ENCODE measurements at places on chromosomes 7 and 10.

- no peak for DNase-seq
These were observed 31.5 kb upstream of the OR9A4 start for GRCh38 chr7:141884539-141885225.

DNA sequence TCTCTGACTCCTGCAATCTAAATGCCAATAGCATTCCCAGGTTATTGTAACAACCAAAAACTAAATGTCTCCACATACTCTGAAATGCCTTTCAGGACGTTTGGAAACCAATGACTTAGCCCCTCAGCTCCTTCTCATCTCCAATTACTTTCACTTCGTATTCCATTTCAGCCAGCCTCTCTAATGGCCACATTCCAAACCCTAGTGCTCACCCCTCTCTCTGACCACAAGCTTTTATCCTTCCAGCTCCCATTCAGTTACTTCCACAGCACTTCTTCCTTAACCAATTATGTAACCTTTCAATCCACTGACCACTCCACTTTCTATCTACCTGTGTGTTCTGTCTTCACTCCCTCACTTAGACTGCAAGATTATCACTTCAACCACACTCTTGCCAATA, 4.3 kb downstream of the NOC3L start:
- no peak for DNase-seq

DNA sequence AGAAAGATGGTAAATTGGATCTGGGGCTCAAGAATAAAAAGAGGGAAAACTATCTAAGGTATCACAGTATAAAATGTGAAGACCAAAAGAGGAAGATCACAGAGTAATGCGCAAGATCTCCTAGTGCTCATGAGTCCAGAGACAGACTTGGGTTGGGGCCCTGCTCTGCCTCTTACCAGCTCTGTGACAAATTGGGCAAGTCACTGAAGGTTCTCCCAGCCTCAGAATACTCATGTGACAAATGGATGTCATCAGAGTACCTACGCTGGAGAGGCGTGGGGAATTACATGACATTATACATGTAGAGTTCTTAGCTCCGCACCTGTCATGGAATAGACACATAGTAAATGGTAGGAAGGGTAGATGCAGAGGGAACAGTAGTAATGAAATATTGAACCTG, 124.4 kb downstream of the DOCK4 start:
- DNase-seq, result no peak

GRCh38 chr10:49135575-49136313, 1.9 kb upstream of the FAM170B start:
- DNase-seq, result no peak

DNA sequence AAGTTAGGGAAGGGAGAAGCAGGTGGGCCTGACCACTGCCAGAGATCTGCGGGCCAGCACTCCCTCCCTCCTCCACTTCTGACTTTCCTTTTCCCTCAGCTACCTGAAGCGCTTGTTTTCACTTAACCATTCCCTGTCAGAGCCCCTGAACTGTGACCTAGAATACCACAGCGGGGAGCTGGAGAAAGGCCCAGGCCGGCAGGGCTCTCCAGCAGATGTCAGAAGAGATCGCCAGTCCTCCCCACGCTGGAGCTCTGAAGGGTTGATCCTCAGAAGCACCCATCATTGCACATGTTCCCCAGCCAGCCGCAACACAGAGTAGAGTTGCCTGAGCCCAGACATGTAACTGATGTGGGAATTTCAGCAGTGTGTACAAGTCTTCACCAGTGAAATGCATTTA, 44.4 kb upstream of the GAD2 start:
- DNase-seq, result no peak

- DNase-seq, result no peak
These were observed 272.3 kb upstream of the C7orf33 start for GRCh38 chr7:148318102-148318811.

All from retina (tissue), 1 donor.